Effector memory CD8-positive, alpha-beta T cell (primary cell): ENCODE measurements at places on chromosomes 3 and 15.

- no peak for DNase-seq
Measured at GRCh38 chr15:55005679-55006078, 191.1 kb downstream of the RSL24D1 start.

DNA sequence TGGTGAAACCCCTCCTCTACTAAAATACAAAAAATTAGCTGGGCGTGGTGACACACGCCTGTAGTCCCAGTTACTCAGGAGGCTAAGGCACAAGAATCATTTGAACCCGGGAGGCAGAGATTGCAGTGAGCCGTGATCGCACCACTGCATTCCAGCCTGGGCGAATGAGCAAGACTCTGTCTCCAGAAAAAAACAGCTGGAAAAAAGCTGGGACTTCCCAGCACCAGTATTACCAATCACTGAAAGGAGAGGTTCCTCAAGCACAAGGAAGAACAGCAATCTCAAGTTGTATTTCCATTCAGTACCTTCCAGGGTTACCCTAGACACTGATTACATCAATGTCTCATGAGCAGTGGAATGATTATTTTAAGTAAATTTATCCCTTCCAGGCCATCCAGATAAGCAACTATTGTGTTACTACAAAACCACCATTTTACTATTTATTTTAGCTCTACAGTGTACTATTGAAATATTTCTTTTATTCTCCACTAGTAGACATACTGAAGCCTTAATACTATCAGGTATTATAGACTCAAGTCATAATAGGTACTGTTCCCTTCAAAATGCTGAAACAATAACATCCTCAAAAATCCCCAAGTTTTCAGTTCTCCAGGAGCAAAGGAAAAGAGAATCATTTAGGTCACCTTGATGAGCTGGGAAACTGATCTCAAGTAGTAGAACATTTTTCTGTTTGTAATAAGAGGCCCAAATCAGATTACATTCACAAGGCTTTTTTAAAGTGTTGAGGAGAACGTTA lies 54.8 kb upstream of the VGLL4 start:
- no peak for DNase-seq

DNA sequence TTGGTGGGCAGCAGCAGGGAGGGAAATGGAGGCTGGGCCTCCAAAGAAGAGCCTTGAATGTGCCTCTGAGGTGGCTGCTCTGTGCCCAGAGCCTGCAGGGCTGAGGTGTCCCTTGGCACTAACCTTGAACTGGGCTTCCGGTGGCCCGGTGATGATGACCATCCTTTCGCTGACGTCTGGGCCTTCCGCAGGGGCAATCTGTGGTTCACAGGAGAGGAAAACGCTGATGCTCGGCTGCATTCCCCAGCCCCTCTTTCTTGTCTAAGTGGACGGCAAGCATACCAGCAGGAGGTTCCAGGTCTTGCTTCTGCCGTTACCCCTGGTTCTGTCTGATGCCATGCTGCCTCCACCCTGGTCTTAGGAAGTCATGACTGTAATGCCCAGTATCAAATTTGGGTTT lies 65.9 kb downstream of the SENP2 start:
- DNase-seq: no peak

GRCh38 chr15:51732646-51733045 lies 4.8 kb downstream of the LYSMD2 start:
- no peak for DNase-seq
